Activated T-helper 2 cell treated with anti-CD3 and anti-CD28 coated beads, Interferon-gamma antibody, Interleukin-2, Interleukin-4, amounts not matched to agents 10 μg/mL and 5 μg/mL and 100 μg/mL, durations not matched to agents 14 hours and 24 hours and 36 hours (primary cell): ENCODE measurements at places on chromosomes 6 and 20.

GRCh38 chr6:114747995-114748625 lies 405.3 kb upstream of the HS3ST5 start:
- DNase-seq: no peak
- no peak overlapping the region for H3K27ac ChIP-seq
- no peaks in the 10 kb centered on the region for H3K36me3 ChIP-seq
- no peaks in the 10 kb centered on the region for H3K27me3 ChIP-seq

- no peak for DNase-seq
- H3K27me3 ChIP-seq: peaks cover 63% of the 10 kb centered on the region
- no peak overlapping the region for H3K4me3 ChIP-seq
- H3K27ac ChIP-seq: no peak overlapping the region
- H3K4me1 ChIP-seq: peaks cover 23% of the 10 kb centered on the region
Observed at GRCh38 chr6:170293341-170294231, 2.7 kb upstream of the DLL1 start.

- H3K36me3 ChIP-seq: no peaks in the 10 kb centered on the region
- peak; percentile 3 for DNase-seq
- H3K4me3 ChIP-seq: no peak overlapping the region
- no peaks in the 10 kb centered on the region for H3K27me3 ChIP-seq
- H3K4me1 ChIP-seq: no peaks in the 10 kb centered on the region
Observed at GRCh38 chr6:170212051-170212756, 78.7 kb downstream of the DLL1 start.

DNA sequence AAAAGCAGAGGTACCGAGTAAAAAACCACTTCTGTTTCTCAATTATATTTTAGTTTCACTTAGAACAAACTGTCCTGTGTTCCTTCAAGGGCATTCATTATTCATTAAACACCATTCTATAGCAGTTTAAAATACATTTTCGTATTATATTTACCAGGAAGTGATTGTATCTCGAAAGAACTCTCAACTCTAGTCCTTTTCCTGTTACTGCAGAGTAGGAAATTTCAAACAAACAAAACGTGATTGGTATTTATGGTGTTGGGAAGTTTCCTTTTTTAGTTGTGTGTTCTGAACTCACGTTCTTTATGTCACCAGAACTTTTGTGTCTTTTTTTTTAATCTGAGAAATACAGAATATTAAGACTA lies 139.5 kb upstream of the BTBD3 start:
- no peaks in the 10 kb centered on the region for H3K36me3 ChIP-seq
- no peaks in the 10 kb centered on the region for H3K27me3 ChIP-seq
- no peak overlapping the region for H3K27ac ChIP-seq
- H3K4me1 ChIP-seq: peaks cover 5% of the 10 kb centered on the region
- no peak for DNase-seq

GRCh38 chr6:19848465-19849029 lies 11.4 kb downstream of the ID4 start:
- peaks cover 6% of the 10 kb centered on the region for H3K27me3 ChIP-seq
- DNase-seq: no peak
- H3K4me1 ChIP-seq: no peaks in the 10 kb centered on the region

- no peak overlapping the region for H3K27ac ChIP-seq
- no peaks in the 10 kb centered on the region for H3K36me3 ChIP-seq
- peaks cover 11% of the 10 kb centered on the region for H3K4me1 ChIP-seq
- no peak overlapping the region for H3K4me3 ChIP-seq
Observed at GRCh38 chr6:21771626-21772320, 178.2 kb downstream of the SOX4 start.

GRCh38 chr20:31717478-31718201 lies 5.0 kb downstream of the BCL2L1 start:
- peak overlapping the region; percentile 97 for H3K4me3 ChIP-seq
- peak; percentile 22 for DNase-seq
- H3K36me3 ChIP-seq: peaks cover 99% of the 10 kb centered on the region
- no peaks in the 10 kb centered on the region for H3K27me3 ChIP-seq
- peaks cover 54% of the 10 kb centered on the region for H3K4me1 ChIP-seq

- no peaks in the 10 kb centered on the region for H3K36me3 ChIP-seq
- peaks cover 14% of the 10 kb centered on the region for H3K4me1 ChIP-seq
- H3K4me3 ChIP-seq: no peak overlapping the region
- no peak for DNase-seq
- peak overlapping the region; percentile 30 for H3K27ac ChIP-seq
- peaks cover 7% of the 10 kb centered on the region for H3K27me3 ChIP-seq
Observed at GRCh38 chr6:168349718-168350210, 30.2 kb upstream of the DACT2 start.

- no peak overlapping the region for H3K27ac ChIP-seq
- DNase-seq: no peak
- no peaks in the 10 kb centered on the region for H3K4me1 ChIP-seq
- H3K27me3 ChIP-seq: no peaks in the 10 kb centered on the region
Observed at GRCh38 chr6:116836606-116837342, 7.9 kb upstream of the GPRC6A start.

DNA sequence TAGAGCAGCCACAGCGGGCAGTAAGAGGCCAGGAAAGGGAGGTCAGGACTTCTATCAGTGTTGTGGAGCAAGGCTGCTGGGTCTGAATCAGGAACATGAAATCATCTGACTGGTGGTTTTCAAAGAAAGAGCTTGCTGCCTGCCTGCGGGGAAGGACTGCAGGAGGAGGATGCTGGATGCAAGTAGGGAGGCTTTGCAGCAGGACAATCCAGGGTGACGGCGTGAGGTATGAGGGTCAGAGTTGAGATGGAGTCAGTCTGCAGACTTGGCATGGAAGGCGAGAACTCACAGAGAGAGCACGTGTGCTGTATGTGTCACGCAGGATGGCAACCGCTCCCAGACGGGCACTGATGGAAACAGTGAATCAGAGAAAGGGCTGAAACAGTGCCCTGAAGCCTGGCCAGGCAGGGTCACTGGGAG lies 59.2 kb upstream of the CD93 start:
- H3K4me3 ChIP-seq: no peak overlapping the region
- H3K27ac ChIP-seq: no peak overlapping the region

DNA sequence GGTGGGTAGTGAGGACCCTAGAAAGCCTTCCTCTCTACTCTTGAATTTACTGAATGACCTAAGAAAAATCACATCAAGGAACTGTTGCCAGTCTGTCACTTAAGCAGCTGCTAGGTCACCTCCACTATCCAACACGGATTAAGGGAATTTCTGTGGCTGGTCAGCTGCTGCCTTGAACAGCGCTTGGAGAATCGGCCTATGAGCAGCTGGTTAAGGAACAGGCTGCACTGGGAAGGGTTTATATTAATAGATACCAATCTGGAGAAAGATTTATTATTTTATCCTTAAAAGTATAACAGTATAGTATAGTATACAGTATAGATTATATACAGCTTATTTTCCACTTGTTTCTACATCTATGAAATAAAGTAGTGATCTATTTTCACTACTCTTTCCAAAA lies 6.5 kb downstream of the PTPRK start:
- H3K4me3 ChIP-seq: no peak overlapping the region
- H3K36me3 ChIP-seq: no peaks in the 10 kb centered on the region
- H3K4me1 ChIP-seq: peaks cover 8% of the 10 kb centered on the region

DNA sequence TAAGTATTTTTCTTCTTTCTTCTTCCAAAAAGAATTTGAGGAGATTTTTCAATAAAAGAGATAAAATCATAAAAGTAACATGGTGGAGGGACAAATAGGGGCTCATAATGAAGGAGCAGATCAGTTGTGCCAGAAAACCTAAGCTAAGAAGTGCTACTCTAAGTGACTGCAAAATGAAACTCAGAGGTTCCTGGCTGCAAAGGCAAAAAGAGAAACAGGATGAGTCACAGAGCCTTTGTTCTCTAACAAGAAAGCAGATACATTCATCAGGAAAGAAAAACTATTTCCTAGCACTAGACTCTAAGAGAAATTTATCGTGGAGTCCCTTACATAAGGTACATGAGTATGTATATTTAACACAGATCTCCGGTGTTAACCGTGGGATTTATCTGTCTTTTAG lies 49.8 kb downstream of the TSHZ2 start:
- H3K36me3 ChIP-seq: peaks cover 14% of the 10 kb centered on the region
- no peak overlapping the region for H3K4me3 ChIP-seq
- H3K4me1 ChIP-seq: peaks cover 50% of the 10 kb centered on the region
- no peak for DNase-seq
- H3K27ac ChIP-seq: peak overlapping the region; percentile 56

DNA sequence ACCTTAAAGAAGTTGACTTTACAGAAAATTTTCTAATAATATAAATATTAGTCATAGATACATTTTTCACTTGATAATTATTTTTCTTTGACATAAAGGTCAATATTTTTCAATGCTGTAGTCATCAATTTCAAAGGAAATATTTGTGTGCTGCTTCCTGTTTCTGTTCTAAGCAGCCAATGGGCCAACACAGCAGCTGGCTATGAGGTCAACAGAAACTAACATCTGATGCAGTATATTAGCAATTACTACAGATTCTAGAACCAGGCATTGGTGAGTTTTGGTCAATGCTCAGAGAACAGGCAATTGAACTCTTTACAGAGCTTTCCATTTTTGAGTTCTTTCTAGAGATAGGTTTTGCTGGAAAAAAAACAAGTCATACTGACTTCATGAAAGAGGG lies 669.6 kb upstream of the NRSN1 start:
- no peak overlapping the region for H3K4me3 ChIP-seq
- no peaks in the 10 kb centered on the region for H3K36me3 ChIP-seq
- no peak for DNase-seq
- H3K27me3 ChIP-seq: no peaks in the 10 kb centered on the region
- no peaks in the 10 kb centered on the region for H3K4me1 ChIP-seq

GRCh38 chr6:167698540-167698939 lies 128.2 kb upstream of the AFDN start:
- H3K27ac ChIP-seq: no peak overlapping the region
- no peaks in the 10 kb centered on the region for H3K36me3 ChIP-seq

GRCh38 chr6:149138699-149139294 lies 178.7 kb upstream of the TAB2 start:
- peaks cover 44% of the 10 kb centered on the region for H3K4me1 ChIP-seq
- peaks cover 35% of the 10 kb centered on the region for H3K36me3 ChIP-seq
- no peak for DNase-seq
- peak overlapping the region; percentile 59 for H3K4me3 ChIP-seq
- H3K27me3 ChIP-seq: no peaks in the 10 kb centered on the region
- peak overlapping the region; percentile 96 for H3K27ac ChIP-seq

DNA sequence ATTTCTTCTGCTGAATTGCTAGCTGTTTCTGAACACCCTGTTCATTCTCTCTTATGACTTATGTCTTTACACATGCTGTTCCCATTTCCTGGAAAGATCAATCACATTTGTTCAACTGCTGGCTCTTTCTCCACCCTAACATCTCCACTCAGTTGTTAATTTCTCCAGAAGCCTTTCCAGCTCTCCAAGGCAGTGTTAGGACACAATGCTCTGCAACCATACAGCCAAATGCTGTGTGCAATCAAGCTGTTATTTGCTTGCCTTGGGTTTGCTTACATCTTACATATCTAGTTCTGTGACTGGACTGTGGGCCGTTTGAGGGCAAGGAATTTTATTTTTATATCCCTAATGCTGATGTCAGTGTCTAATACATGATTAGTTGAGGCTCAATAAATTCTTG lies 24.2 kb upstream of the CITED2 start:
- no peak for DNase-seq
- no peak overlapping the region for H3K4me3 ChIP-seq
- peaks cover 11% of the 10 kb centered on the region for H3K27me3 ChIP-seq
- no peak overlapping the region for H3K27ac ChIP-seq
- no peaks in the 10 kb centered on the region for H3K4me1 ChIP-seq

DNA sequence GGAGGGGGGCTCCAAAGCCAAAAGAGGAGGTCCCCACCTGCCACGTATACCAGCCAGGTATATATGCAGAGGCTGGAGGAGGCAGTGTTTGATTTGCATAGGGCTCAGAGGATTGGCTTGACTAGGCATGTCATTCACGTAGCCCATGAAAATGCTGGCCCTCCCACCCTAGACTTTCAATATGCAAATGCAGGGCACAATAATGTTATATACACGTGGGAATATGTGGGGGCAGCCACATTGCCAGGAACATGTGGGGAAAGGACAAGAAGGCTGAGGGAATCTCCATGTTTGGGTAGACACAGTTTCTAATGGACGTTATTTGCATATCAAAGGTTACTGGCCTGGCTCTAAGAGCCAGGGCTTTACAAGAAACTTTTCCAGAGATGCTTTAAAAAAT lies 301.8 kb downstream of the FARS2 start:
- no peak for DNase-seq
- no peaks in the 10 kb centered on the region for H3K27me3 ChIP-seq
- peaks cover 3% of the 10 kb centered on the region for H3K36me3 ChIP-seq
- no peak overlapping the region for H3K27ac ChIP-seq

DNA sequence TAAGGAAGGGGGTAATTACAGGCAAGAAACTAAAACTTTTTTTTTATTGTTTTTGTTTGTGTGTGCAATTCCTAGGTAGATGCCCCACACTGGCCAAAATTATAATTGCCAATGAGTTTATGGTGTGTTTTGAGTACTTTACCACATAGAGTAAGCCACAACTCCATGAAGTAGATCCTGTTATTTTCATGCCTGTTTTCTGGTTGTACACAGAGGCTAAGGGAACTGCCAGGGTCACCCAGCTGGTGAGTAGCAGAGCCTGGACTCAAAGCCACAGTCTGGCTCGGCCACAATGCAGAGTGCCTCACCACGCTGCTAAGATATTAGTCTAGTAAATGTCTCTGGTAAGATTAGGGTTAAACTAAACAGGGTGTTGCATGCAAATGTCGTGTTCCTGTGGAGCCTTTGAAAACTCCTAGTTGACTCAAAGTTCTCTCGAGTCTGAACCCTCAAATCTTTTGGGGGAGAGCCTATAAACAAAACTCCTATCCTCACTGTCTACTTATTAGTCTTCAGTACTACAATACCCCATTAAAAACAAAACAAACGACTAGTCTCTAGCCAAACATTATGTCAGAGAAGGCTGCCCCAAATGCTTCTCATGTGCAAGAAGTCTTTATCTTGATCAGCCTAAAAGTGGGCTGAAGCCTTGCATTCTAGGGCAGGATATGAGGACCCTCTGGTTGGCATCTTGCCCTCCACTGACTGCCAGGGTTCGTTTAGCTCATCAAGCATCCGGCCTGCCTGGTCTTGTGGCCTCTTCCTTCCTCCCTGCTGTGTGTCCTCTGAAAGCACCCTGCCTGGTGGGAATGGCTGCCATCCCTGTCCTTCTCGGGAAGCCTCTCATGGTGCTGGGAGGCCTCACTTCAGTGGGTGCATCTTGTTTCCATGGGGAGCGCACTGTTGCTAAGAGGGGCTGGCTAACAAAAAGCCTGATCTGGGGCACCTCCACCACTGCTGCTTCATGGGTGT lies 4.2 kb downstream of the DUSP22 start:
- peak; percentile 8 for DNase-seq
- H3K27ac ChIP-seq: no peak overlapping the region
- H3K4me3 ChIP-seq: no peak overlapping the region
- H3K36me3 ChIP-seq: peaks cover 3% of the 10 kb centered on the region
- peaks cover 38% of the 10 kb centered on the region for H3K4me1 ChIP-seq
- no peaks in the 10 kb centered on the region for H3K27me3 ChIP-seq

DNA sequence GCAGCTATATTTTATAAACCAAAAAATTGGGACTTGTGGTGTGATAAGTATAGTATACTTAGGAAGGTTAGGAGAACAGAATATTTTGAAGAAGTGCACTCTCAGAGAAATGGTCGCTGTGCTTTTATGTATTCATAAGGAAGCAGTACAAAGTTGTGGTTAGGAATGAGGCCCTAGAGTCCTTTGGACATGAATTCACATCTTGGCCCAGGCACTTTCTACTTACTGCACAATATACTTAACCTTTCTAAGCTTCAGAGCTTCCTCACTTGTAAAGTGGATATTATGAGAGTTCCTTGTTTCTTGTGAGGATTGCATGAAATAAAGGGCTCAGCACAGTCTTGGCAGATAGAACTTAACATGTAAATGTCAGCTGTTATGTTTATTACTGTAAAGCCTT lies 21.0 kb upstream of the SERINC3 start:
- H3K4me1 ChIP-seq: peaks cover 3% of the 10 kb centered on the region
- H3K4me3 ChIP-seq: no peak overlapping the region
- H3K27me3 ChIP-seq: peaks cover 6% of the 10 kb centered on the region

- H3K36me3 ChIP-seq: no peaks in the 10 kb centered on the region
- no peak overlapping the region for H3K27ac ChIP-seq
- no peaks in the 10 kb centered on the region for H3K4me1 ChIP-seq
- no peak for DNase-seq
- H3K27me3 ChIP-seq: no peaks in the 10 kb centered on the region
- no peak overlapping the region for H3K4me3 ChIP-seq
Observed at GRCh38 chr6:8683204-8683603, 247.9 kb upstream of the SLC35B3 start.
